ENCODE measurements at places on chromosomes 7 and 10.

DNA sequence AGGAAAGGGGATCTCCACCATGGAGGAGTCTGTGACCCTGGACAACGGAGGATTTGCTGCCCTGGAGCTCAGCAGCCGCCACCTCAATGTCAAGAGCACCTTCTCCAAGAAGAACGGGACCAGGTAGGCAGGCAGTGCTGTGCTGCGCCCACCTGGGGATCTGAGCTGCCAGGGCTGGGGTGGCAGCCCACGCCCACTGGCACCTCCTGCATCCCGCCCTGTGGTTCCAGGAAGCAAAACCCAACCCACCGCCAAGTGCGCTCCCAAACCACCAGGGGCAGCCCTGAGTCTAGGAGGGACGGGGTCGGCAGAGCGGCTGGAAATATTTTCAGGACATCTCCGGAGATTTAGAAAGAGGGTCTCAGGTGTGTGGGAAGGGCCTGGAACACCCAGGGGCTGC, 440.3 kb upstream of the FOXK1 start:
- no peak for DNase-seq

DNA sequence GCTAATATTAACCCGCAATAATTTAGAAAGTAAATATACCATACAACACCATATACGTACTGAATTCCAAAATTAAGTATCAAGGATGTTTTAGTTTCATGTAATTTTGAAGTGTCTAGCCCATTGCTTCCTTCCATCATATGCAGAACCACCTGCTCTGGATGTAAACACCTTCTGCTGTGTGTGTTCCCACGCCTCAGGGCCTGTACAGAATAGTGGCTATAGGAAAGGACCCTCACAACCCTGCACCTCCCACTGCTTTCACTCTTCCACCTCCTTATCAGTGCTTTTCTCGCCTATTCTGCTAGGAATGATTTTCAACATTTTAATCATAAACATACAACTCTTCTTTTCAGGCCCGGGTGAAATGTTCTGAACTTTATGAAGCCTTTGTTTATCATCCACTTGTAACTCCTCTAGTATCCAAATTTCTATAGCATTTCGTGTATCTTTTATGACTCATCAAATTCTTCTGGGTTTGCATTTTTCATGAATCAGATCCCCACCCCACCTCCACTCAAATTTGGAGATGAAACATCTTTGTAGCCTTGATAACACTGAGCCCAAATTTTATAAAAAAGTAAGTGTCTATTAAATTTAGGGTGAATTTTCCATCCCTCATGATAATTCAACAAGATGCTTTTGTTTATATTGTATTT, 1106.8 kb upstream of the C7orf33 start:
- no peak for DNase-seq

- no peak for DNase-seq
Measured at GRCh38 chr10:88657901-88658300, 6.3 kb upstream of the LIPF start.

DNA sequence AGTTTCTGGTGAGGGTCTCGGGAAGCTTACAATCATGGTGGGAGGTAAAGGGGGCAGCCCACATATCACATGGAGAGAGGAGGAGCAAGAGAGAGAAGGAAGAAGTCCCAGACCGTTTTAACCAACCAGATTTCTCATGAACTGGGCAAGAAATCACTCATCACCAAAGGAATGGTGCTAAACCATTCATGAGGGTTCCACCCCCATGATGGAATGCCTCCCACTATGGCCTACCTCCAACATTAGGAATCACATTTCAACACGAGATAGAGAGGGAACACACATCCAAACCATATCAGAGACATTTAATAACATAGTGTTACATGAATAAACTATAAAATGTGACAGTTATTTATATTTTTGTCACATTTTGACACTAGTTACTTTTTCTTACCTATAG, 214.8 kb upstream of the MAGI2 start:
- no peak for DNase-seq

DNA sequence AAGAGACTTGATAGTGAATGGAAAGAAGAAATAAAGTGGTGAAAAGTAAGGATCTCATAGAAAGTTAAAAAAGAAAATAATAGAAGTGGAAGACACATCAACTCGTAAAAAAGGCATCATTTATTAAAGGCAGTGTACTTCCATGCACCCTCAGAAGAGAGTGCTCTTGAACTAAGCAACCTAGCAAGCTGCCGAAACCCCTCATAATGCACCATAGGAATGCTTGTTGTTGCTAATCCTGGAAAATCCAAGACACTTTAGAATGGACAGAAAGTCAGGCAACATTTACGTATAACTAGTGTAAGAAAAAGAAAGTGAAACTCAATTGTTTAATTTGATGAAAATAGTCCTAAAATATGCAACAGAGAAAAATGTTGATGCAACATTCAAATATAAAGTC, 12.8 kb downstream of the TFPI2 start:
- no peak for DNase-seq

DNA sequence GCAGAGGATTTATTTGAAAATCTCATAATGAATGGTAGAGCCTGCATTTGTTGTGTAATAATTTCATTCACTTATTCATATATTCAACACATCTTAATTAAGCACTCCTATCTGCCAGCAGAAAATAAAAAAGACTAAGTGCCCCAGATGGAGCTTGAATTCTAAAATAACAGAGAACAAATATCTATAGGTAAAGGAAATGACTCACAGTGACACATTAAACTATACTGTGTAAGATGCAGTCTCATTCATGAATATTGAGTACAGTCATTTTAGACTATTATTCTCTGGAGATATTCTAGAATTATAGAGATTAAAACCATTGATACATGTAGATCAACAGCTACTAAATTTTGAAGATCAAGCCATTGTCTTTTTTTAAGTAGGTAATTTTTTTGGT, 72.1 kb downstream of the PTPRZ1 start:
- no peak for DNase-seq

- DNase-seq, result no peak
Measured at GRCh38 chr7:145543242-145543641, 573.4 kb upstream of the CNTNAP2 start.
